ENCODE measurements at places on chromosomes 3 and 15.

DNA sequence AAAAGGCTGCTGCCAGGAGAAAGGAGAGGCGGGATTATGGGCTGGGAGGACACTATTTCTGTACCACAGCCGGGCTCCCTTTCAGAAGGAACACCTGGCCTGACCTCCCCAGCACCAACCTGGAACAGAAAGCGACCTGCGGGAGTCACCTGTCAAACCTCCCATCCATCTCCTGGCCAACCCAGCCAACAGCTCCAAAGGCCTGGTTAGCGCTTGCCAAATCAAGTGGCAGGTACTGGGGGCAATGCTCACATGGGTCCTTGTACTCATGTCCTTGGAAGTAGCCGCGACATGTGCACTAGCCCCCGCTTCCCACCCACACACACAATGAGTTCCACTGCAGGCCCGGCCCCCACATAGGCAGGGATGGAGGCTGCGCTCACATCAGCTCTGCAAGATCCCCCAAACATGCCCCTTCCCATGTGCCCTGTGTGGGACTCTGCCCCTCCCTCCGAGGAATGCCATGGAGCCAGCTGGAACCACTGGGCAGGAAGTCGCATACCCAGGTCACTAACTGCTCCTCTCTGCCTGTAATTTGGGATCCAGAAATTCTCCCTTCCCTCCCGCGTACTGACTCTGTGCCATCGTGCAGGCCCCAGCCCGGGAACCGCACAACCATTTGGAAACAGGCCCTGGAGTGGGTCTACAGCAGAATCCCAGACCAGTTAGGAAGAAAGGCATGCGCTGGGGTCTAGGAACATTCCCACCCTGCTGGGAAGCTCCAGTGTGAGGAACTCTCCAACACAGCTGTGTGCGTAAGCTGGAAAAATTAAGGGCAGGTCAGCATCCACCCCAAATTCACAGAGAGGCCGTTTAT, 98.9 kb downstream of the LRIG1 start:
- no peak for DNase-seq

GRCh38 chr3:167346171-167346570, 33.9 kb downstream of the ZBBX start:
- DNase-seq: no peak

DNA sequence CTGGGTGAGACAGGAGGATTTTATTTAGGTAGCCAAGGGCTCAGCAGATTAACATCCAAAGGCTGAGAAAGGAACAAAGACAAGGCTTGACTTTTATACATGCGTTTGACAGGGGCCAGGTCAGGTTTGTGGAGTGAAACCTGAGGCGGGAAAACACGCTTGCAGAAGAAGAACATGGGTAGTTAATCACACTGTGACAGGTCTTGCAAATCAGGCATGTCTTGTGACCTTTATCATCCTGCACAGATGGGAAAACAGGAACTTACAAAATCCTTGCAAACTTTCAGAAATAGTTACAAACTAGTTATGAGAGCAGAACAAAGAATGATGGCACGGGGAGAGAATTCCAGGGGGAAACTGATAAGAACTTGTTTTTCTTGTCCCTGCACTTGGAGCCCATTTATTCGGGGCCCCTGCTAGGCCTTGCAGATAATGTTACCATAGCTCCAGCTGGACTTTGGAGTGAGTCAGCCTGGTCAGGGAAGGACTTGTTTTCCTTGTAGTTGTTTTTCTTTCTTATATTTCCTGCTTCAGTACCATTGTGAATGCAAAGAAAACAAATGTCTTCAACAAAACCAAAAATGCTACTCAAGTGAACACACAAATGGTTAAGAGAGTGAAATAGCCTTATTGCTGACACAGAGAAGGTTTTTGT, 965.9 kb upstream of the ROBO1 start:
- no peak for DNase-seq

DNA sequence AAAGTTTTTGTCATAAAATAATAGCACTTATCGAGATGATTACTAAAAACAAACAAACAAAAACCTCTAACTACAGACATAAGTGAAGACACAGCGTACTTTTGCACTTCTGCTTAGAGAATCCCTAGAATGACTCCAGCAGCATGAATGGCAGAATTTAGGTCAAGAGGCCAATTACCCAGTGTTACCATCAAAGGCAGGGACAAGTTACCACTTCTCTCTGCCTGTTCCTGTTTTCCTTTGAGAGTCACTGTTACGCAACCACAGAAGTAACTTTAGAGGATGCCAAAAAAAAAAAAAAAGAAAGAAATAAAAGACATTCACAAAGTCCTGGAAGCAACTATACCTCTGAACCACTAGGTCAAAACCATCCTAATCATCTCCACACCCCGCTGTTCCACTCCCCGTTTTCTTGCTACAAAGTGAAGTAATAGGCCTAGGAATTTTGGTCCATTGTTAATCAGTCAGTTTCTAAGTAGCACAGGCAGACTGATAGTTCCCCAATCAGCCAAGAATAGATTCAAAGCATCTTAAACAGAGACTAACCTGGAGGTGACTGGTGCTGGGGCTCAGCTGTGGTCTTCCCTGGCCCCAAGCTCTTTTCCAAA, 41.9 kb downstream of the FMN1 start:
- DNase-seq: no peak

- no peak for DNase-seq
Observed at GRCh38 chr3:152200476-152201420, 68.0 kb upstream of the MBNL1 start.

- no peak for DNase-seq
Observed at GRCh38 chr15:38842226-38842625, 277.6 kb upstream of the RASGRP1 start.

DNA sequence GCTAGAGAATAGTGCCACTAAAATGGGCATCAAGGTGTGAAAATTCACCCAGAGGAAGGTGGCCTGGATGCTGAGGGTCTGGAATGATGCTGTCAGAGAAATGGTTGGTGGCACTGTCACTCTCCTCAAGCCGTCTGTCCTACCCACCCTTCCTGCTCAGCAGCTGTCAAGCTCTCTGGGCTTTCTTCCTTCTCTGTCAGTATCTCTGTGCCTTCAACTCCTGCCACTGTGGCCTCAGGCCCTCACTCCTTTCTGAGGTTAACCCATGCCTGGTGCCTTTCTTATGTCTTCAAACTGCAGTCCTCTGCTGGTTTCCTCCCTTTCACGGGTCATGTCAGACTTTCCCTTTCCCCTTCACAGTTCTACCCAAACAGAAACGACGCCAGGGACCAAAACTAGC, 4.4 kb downstream of the MYO5C start:
- DNase-seq: no peak

- DNase-seq: no peak
Observed at GRCh38 chr15:52660192-52660591, 19.0 kb downstream of the ATOSA start.

DNA sequence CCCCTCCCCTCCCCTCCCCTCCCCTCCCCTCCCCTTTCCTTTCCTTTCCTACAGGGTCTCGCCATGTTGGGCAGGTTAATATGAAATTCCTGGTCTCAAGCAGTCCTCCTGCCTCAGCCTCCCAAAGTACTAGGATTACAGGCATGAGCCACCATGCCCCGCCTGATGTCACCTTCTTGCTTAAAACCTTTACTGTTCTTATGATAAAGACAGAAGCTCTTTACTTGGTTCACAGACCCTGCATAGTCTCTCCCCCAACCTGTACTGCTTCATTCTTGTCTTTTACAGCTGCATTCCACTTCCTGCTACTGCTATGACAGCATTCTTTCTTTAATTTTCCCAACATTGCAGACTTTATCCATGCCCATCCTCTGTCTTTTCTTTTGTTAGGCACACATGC, 20.8 kb downstream of the MED12L start:
- DNase-seq: no peak

GRCh38 chr3:191085091-191085490, 114.0 kb upstream of the OSTN start:
- no peak for DNase-seq

DNA sequence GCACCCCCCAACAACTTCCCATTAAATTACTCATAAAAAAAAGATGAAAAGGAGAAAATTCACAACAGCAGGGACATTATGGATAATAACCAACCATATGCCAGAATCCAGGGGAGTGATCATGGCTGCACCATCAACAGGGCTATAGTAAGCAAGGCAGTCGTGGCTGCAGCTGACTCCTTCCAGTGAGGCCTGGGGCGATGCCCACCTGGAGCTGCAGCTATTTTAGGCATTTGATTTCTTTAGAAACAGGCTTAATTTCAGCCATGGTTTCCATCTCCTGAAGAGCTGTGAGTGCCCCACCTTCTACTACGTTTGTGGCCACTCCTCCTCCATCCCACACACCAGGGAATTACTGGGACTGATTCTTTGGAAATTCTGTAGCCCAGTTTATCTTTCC, 84.0 kb downstream of the MINAR1 start:
- no peak for DNase-seq

GRCh38 chr3:150084128-150084527, 113.4 kb upstream of the PFN2 start:
- DNase-seq: no peak

- DNase-seq: no peak
Observed at GRCh38 chr3:87082796-87083440, 92.0 kb upstream of the VGLL3 start.

GRCh38 chr3:29764603-29765254, 483.9 kb downstream of the RBMS3 start:
- DNase-seq: no peak

DNA sequence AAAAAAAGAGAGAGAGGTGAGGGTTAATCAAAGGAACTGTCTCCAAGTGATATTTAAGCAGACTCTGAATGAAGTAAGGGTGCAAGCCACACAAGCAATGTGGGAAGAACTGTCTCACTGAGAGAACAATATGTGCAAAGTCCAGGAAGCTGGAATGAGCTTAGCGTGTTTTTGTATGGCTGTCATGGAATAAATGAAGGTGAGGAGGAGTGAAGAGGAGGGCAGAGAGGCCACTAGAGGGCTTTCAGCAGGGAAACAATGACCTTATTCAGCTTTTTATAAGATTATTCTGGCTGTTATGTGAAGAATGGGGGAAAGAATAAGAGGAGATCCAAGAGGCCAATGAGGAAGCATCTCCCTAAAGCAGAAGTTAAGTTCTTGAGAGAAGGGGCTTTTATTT, 86.9 kb upstream of the COL8A1 start:
- DNase-seq: no peak

GRCh38 chr15:66766282-66767230, 64.5 kb downstream of the SMAD6 start:
- no peak for DNase-seq

GRCh38 chr15:72685925-72686794, at the start of the genes BBS4 and HIGD2B:
BBS4 (plus strand) TSS chr15:72686207; CDS start chr15:72686228, 21 bp downstream.
HIGD2B (minus strand) TSS chr15:72686182; CDS start chr15:72676374, 9,808 bp downstream.
- DNase-seq: peak; percentile 62

DNA sequence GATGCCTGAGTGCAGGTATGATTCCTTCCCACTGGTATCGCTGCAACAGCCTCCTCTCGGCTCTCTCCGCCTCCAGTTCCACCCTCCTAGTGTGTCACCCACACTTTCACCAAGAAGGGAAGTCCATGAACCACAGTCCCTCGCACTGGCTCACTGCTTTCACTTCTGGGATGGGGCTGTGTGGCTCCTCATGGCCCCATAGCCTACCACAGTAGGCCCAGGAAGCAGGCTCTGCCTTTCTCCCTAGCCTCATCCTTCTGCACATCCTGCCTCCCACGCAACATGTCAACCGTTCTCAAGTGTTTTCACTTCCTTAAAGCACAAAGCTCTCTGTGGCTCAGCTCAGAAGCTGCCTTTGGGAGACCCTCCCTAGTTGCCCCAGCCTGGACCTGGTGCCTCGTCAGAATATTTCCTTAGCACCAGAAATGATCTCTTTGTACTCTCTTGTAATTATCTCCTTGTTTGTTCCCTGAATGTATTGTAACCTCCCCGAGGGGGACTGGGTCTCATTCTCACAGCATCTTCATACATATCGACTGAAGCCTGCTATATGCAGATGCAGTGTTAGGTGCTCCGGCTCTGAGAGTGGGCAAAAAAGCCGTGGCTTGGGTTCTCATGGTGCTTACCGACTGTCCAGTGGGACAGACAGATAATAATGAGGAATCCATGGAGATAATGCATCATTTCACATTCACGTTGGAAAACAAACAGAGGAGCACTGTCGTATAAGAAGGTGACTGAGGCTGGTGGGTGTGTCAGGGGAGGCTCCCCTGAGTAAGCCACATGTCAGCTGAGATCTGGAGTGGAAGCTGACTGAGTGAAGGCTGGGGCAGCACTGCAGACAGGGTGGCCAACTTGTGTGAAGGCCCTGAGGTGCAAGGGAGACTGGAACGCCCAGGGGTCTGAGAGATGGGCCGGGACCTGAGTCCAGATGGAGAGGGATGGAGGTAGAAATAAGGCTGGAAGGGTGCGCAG, 107.1 kb downstream of the DGKG start:
- no peak for DNase-seq

- no peak for DNase-seq
Observed at GRCh38 chr3:106403371-106404145, 534.7 kb upstream of the CBLB start.

DNA sequence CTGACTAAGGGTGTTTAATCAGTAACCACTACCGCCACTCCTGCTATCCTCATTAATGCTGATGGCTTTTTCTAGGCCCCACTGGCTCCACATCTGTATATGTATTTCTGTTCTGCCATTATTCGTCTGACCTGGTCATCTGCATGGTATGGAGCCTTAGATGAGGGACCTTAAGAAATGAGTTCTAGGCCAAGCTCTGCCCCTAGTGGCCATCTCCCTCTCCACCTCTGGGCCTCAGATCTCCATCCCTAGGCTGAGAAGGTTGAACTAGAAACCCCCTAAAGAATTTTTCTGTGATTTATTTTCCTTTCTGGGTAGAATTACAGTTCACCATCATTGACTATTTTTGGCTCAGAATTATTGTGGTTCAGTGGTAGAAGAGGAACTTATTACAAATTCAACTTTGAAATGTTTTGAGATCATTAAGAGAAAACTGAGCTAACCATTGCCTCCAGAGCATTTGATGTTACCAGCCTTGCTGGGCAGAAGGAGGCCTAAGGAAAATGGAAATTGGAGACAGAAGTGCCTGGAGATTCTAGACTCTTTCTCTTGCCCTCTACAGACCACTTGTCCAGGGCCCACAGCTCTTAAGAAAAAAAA, 325.2 kb upstream of the NR2E3 start:
- DNase-seq: no peak

DNA sequence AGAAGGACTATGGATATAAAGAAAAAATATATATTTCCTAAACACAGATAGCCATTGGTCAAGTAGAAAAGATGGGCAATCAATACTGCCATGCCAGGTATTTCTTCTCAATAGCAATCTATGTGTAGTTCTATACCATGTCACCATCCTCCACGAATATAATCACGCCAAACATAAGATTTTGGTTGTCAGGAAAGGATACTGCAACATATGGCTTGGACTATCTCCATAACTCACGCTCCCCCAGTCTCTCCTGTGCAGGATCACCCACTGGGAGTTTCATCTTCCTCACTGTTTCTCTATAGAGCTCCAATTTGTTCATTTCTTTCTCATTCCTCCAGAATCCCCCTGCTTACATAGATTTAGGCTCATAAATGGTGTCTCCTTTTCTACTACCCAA, 462.9 kb upstream of the KCNMB2 start:
- DNase-seq: no peak
